T-helper 2 cell (primary cell): ENCODE measurements at places on chromosomes 4 and X.

DNA sequence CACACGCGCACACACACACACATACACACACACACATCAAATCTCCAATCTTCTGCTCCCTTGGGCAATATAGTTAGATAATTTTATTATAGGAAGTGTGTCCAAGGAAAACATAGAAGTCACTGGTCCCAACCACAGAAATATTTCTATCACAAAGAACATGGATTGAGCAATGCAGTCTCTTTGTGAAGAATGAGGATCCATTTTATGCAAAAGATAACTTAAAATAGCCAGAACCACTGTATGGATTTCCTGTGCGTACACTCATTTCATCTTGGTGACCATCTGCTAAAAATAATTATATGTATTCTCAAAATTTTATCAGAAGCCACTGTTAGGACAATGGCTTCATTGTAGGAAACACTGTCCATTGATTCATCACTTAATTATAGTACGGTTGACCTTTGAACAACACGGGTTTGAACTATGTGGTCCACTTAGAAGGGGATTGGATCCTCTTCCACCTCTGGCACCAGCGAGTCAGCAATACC lies 169.6 kb upstream of the MXRA5 start:
- DNase-seq = no peak

DNA sequence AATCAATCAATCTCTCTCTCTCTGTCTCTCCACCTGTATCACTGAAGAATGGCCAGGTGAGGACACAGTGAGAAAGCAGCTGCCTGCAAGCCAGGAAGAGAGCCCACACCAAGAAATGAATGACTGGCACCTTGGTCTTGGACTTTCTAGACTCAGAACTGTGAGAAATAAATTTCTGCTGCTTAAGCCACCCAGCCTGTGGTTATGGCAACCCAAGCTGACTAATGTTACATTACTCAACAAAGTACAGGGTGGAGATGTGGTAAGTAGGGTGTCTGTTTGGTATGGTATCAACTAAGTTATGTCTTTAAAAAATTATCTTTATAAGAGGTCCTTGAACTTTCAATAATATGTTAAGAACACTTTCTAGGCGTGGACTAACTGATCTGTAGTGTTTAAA lies 159.3 kb downstream of the EPHA5 start:
- DNase-seq = no peak

- DNase-seq = no peak
These were observed 103.1 kb upstream of the PPP2R3B start for GRCh38 chrX:489820-490219.

DNA sequence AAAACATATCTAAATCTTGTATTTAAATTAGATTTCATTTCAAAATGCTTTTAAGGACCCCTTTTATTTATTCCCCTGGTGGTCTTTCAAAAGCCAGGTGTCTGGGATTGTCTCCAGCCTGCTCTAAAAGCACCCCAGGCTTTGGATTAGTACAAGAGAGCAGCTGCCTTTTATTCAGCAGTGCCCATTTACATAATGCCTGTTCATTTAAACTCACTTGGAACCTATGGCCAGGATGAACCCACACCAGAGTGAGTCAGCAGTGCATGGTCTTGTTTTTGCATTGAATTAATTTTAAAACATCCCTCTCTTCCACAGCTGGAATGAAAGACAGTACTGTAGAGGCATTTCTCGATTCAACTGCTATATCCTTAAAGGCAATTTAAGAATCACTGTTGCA lies 64.1 kb upstream of the TENM3 start:
- no peak for DNase-seq

DNA sequence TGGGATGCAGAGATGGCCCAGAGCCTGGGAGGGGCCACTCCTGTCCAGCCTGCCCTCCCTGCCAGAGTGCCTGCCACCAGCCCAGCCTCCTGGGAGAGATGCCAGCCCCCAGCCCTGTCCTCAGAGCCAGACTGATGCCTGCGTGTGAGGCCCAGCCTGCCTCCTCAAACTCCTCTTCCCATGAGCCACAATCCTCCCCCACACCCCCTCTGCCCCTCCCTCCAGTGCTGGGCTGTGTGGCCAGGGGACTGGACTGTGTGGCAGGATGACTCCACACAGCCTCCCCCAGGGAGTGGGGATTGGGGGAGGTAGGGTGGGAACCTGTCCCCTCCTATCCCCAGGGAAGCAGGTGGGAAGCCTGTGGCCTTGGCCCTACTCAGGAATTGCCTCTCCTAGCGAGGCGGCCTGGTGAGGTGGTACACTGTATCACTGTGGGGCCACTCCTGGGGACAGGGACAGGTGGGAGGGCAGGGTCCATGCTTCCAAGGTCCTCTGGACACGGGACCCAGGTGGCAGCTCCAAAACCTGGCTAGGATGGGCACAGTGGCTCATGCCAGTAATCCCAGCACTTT lies 4.3 kb upstream of the SH3BP2 start:
- no peak for DNase-seq

- no peak for DNase-seq
These were observed 64.2 kb upstream of the PJA1 start for GRCh38 chrX:69229436-69229835.

GRCh38 chrX:77427611-77428010 lies 19.6 kb upstream of the FGF16 start:
- no peak for DNase-seq

- no peak for DNase-seq
These were observed 4.7 kb upstream of the MSX1 start for GRCh38 chr4:4854649-4855295.

- no peak for DNase-seq
These were observed 11.7 kb upstream of the BCOR start for GRCh38 chrX:40109288-40110008.

- no peak for DNase-seq
These were observed 172.1 kb downstream of the AFAP1 start for GRCh38 chr4:7767526-7767925.

DNA sequence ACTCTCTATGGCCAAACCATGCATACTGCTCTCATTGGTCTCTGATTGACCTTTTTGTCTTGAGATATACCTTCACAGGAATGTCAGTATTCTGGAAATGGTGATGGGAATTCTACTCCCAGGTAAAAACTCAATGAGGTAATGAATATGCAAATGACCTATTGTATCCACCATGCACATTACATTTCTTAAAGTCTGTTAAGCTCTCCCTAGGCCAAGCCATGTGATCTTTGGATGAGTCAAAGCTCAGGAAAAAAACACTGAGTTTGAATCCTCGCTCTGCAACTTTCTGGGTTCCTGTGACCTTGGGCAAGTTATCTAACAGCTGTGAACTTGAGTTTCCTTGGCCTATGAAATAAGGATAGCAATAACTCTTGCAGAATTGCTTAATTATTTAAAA lies 175.4 kb downstream of the PPP1R2C start:
- no peak for DNase-seq

GRCh38 chr4:2300431-2301224 lies 38.7 kb upstream of the MXD4 start:
- no peak for DNase-seq
